ENCODE measurements at places on chromosomes 1 and 21. TPM values are rescaled to one million over a fixed set of nuclear protein-coding genes. Genes with fewer than 3 reads are reported as not detected.

- no peak overlapping the region for H3K4me3 ChIP-seq
- H3K27ac ChIP-seq = no peak overlapping the region
- H3K4me1 ChIP-seq = peaks cover 28% of the 10 kb centered on the region
- no peaks in the 10 kb centered on the region for H3K36me3 ChIP-seq
- no peak for DNase-seq
Observed at GRCh38 chr1:170203693-170204092, 57.9 kb downstream of the NTMT2 start.

- H3K27me3 ChIP-seq = no peaks in the 10 kb centered on the region
- peak overlapping the region; percentile 56 for H3K27ac ChIP-seq
- peaks cover 82% of the 10 kb centered on the region for H3K4me1 ChIP-seq
- H3K36me3 ChIP-seq = no peaks in the 10 kb centered on the region
Observed at GRCh38 chr1:246579818-246580217, 13.6 kb downstream of the CNST start.

GRCh38 chr21:40568807-40569206 is 278.2 kb downstream of the DSCAM start:
- H3K4me1 ChIP-seq = no peaks in the 10 kb centered on the region
- DNase-seq = no peak
- H3K36me3 ChIP-seq = no peaks in the 10 kb centered on the region
- no peak overlapping the region for H3K4me3 ChIP-seq

- no peaks in the 10 kb centered on the region for H3K36me3 ChIP-seq
- H3K4me3 ChIP-seq = no peak overlapping the region
- H3K27me3 ChIP-seq = no peaks in the 10 kb centered on the region
- peaks cover 41% of the 10 kb centered on the region for H3K4me1 ChIP-seq
- peak; percentile 7 for DNase-seq
Observed at GRCh38 chr21:44987886-44988606, 48.2 kb downstream of the SLX9 start.

- H3K4me3 ChIP-seq = no peak overlapping the region
- no peak for DNase-seq
- peaks cover 37% of the 10 kb centered on the region for H3K4me1 ChIP-seq
- no peaks in the 10 kb centered on the region for H3K27me3 ChIP-seq
- H3K36me3 ChIP-seq = no peaks in the 10 kb centered on the region
Observed at GRCh38 chr1:51559501-51559900, 40.4 kb upstream of the EPS15 start.

DNA sequence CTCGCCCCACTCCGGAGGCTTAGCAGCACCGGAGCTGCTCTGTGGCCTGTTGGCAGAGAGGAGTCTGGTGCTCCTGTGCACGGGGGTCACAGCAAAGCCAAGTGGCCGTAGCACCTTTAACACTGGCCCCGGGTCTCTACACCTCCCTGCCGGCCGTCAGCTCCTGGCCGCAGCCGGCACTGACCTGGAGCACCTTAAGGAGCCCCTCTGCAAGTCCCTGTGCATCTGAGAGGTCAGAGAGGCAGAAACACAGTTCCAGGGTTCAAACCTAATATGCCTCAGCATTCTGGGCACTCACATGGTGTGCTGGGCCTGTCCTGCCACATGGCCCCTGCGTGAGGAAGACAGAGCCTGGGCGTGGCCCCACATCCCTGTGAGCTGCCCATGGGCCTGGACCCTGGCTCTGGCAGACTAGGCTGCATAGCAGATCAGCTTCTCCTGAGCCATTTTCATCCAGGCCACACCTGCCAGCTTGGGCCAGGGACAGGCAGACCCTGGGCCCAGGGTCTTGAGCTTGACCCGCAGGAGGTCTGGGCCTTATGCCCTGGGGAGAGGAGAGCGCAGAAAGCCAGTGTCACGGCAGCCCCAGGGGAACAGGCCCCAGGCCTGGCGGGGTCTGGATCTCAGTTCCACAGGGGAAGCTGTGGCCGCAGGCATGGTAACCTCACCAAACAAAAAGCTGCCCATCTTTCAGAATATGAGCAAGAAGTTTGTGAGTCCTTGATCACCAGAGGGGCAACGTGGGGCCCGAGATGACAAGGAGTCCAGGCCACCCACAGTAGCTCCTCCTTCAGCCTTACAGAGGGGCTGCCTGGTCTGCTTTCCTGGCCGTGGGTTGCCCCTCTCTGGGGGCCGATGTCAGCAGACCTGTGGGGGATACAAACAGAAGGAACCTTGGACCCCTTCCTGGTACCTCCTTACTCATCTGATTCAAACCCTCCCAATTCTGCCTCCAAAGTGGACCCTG is 146.0 kb upstream of the COL6A1 start:
- DNase-seq = no peak
- H3K27ac ChIP-seq = no peak overlapping the region
- no peaks in the 10 kb centered on the region for H3K27me3 ChIP-seq
- H3K4me1 ChIP-seq = peaks cover 22% of the 10 kb centered on the region
- no peaks in the 10 kb centered on the region for H3K36me3 ChIP-seq

- H3K27me3 ChIP-seq = no peaks in the 10 kb centered on the region
- H3K4me1 ChIP-seq = peaks cover 91% of the 10 kb centered on the region
- H3K27ac ChIP-seq = peak overlapping the region; percentile 98
- H3K36me3 ChIP-seq = no peaks in the 10 kb centered on the region
- DNase-seq = no peak
Observed at GRCh38 chr1:183025782-183026774, 2.9 kb downstream of the LAMC1 start.

- H3K4me1 ChIP-seq = no peaks in the 10 kb centered on the region
- no peaks in the 10 kb centered on the region for H3K36me3 ChIP-seq
- H3K27ac ChIP-seq = no peak overlapping the region
Observed at GRCh38 chr1:189783456-189783855, 694.2 kb downstream of the BRINP3 start.

The DENND2D gene
- total RNA-seq = 1.8 TPM
